ENCODE measurements at places on chromosomes 2 and 18. TPM values are rescaled to one million over a fixed set of nuclear protein-coding genes. Genes with fewer than 3 reads are reported as not detected.

DNA sequence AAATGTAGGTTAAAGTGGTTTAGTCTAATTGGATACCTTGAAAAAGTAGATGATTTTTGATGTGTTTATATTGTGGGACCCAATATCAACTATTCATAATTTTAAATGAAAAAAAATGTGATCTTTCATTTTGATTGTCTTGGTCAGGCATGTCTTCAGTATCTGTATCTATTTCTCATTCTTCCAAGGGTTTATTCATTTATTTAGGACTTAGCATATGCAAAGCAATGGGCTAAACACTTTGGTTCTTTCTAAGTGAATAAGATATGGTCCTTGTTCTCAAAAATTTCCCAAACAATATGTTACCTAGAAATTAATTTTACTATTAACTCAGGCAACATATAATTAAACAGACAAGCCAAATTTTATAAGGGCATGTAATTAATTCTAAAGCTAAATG is 49.1 kb downstream of the CSRNP3 start:
- no peaks in the 10 kb centered on the region for H3K27me3 ChIP-seq
- H3K4me1 ChIP-seq: no peaks in the 10 kb centered on the region
- no peak overlapping the region for H3K4me3 ChIP-seq

GRCh38 chr2:177692783-177693269 is 300.3 kb downstream of the AGPS start:
- no peaks in the 10 kb centered on the region for H3K4me1 ChIP-seq
- no peaks in the 10 kb centered on the region for H3K27me3 ChIP-seq
- no peak overlapping the region for H3K27ac ChIP-seq
- no peak for DNase-seq

DNA sequence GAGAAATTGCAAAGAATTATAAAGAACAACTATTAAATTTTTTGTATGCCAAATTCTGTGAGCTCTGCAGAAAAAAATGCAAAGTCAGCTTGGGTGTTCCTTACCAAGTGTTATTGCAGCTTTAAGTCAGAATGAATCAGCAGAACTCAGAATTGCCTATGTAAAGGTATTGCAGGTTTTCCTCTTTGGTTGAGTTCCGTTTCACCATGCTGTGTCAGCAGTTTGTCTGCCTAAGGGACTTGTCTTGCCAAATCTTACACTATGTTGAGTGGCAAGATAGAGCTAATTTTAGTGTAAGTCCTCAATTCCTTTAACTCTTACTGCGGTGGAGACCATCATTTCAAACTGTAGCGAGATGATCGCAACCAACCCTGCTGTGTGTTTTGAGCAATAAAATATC is 38.8 kb downstream of the ADAM23 start:
- H3K27ac ChIP-seq: no peak overlapping the region
- no peaks in the 10 kb centered on the region for H3K27me3 ChIP-seq
- H3K36me3 ChIP-seq: no peaks in the 10 kb centered on the region
- no peak overlapping the region for H3K4me3 ChIP-seq

DNA sequence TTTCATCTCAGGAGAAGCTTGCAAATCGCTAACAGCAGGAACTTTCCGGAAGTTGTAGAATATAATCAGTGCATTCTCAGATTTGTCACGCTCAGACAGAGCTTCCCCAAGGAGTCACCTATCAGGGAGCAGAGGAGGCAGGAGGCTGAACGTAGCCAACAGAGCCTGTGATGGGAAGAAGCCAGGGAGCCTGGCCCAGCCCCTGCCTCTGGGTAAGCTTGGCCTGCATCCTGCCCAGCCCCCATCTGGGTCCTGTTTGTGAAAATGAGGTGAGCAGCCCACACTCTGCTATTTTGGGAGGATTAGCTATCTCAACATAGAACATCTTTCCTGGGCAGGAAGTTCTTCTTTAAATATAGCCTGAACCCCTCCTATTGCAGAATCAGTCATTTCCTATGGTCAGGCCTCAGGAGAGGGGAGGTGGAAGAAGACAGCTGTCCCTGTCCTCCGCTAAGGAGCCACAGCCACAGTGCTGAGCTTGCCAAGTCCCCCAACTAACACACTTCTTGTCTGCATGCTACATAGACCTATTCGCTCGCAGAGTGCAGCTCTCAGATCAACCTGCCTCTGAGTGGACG is 19.2 kb upstream of the PKDCC start:
- no peaks in the 10 kb centered on the region for H3K36me3 ChIP-seq
- H3K4me3 ChIP-seq: no peak overlapping the region

DNA sequence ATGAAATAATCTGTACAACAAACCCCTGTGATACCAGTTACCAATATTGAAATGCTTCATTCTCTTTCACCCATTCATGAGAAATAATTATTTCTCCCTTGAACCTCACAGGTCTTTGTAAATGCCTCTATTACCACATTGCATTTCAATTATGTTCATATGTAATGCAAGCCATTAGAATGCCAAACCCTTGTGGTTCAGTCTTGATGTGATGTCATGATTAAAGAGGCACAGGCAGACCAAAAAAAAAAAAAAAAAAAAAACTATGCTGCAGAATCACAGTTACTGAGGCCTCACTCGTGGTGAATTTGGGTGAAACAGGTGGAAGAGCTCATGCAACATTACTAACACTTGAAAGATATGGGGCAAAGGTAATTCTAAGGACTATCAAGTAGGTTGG is 9.4 kb upstream of the EPG5 start:
- no peak overlapping the region for H3K27ac ChIP-seq
- H3K27me3 ChIP-seq: no peaks in the 10 kb centered on the region
- no peak overlapping the region for H3K4me3 ChIP-seq
- no peak for DNase-seq
- no peaks in the 10 kb centered on the region for H3K36me3 ChIP-seq
- no peaks in the 10 kb centered on the region for H3K4me1 ChIP-seq

WNT6 gene
- 0.20 TPM for polyA plus RNA-seq

NLRC4 gene
- 0.30 TPM for polyA plus RNA-seq

DNA sequence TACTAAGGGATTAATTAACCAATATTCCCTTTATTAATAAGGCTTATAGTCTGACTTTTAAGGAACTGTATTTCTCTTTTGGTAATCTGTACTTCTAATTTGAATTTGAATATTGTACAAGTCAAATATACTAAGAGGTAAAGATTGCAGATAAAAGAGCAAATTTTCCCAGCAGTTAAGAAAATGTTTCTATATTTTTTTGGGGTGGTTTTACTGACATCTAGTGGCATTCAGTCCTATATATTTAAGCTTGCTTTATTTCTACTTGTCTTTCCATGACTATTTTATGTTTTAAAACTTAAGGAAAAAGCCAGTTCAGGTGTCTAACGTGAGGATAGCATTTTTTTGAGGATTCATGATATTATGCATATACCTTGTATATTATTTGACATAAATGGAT is 41.6 kb downstream of the TDRD15 start:
- H3K4me1 ChIP-seq: no peaks in the 10 kb centered on the region
- H3K36me3 ChIP-seq: no peaks in the 10 kb centered on the region
- no peak overlapping the region for H3K27ac ChIP-seq
- DNase-seq: no peak
- no peaks in the 10 kb centered on the region for H3K27me3 ChIP-seq

DNA sequence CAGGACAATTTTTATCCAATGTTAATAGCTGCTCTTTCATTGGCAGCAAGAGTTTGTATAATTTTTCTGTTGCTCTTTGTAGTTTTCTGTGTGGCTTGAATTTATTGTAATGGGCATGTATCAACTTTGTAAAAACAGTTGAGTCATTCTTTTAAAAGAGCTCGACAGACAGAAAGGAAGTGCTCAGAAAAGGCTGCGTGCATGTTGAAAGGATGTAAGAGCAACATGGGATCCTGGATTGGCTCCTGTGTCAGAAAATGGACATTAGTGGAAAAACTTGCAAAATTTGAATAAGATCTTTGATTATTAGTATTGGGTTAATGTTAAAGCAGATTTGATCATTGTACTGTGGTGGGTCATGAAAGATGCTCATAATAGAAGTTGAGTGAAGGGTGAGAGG is 93.3 kb upstream of the CDC42EP3 start:
- H3K4me3 ChIP-seq: no peak overlapping the region
- H3K36me3 ChIP-seq: no peaks in the 10 kb centered on the region
- peaks cover 10% of the 10 kb centered on the region for H3K4me1 ChIP-seq
- H3K27ac ChIP-seq: no peak overlapping the region

- no peak for DNase-seq
- H3K27ac ChIP-seq: no peak overlapping the region
- H3K4me1 ChIP-seq: peaks cover 7% of the 10 kb centered on the region
- H3K4me3 ChIP-seq: no peak overlapping the region
- H3K36me3 ChIP-seq: no peaks in the 10 kb centered on the region
- H3K27me3 ChIP-seq: no peaks in the 10 kb centered on the region
Measured at GRCh38 chr2:54960164-54960563, 90.1 kb downstream of the RTN4 start.

GRCh38 chr2:60047944-60048525 is 505.4 kb downstream of the BCL11A start:
- DNase-seq: no peak
- no peak overlapping the region for H3K4me3 ChIP-seq
- H3K36me3 ChIP-seq: no peaks in the 10 kb centered on the region
- H3K27me3 ChIP-seq: no peaks in the 10 kb centered on the region
- no peaks in the 10 kb centered on the region for H3K4me1 ChIP-seq
- no peak overlapping the region for H3K27ac ChIP-seq

DNA sequence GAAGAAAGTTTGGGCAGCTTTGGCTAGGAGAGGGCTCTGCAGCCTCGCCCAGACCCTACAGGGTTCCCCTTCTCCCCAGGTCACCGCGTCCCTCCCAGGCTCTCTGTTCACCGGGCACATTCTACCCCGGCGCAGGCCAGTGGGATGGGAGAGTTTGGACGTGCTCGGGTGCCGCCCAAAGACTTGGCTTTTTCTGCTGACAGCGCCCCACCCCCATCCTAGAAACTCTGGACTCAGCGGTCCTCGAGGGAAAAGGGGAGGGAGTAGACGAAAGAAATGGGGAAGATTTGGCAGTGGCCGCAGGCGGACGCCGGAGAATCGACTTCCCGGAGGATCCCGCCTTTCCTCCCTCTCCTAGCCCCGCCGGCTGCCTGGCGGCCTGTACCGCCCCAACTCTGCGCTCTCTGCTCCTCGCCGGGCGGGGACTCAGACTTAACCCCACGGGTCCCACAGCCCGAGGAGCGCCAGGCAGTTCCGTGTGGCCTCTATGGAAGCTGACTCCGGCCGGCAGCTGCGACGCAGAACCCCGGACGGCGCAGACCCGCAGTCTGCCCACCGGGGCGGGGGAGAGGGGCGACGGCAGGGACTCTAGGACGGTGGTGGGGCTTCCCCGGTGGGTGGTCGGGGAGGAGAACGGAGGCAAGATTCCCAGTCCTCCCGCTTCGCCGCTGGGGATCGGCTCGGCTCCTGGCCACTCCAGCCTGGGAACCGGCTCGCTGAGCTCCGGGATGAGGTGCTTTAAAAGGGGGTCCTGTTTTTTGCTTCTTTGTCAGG is 863 bp upstream of the SIX2 start:
- H3K27me3 ChIP-seq: no peaks in the 10 kb centered on the region
- peak overlapping the region; percentile 92 for H3K27ac ChIP-seq
- no peaks in the 10 kb centered on the region for H3K36me3 ChIP-seq
- DNase-seq: peak; percentile 85

ZDBF2 gene
- polyA plus RNA-seq: 1.4 TPM

- no peak overlapping the region for H3K4me3 ChIP-seq
- H3K4me1 ChIP-seq: no peaks in the 10 kb centered on the region
- H3K36me3 ChIP-seq: no peaks in the 10 kb centered on the region
- no peaks in the 10 kb centered on the region for H3K27me3 ChIP-seq
Measured at GRCh38 chr2:159292157-159292556, 5.7 kb upstream of the WDSUB1 start.

- peaks cover 8% of the 10 kb centered on the region for H3K4me1 ChIP-seq
- no peaks in the 10 kb centered on the region for H3K36me3 ChIP-seq
- no peak for DNase-seq
- H3K27ac ChIP-seq: no peak overlapping the region
- H3K4me3 ChIP-seq: no peak overlapping the region
- H3K27me3 ChIP-seq: no peaks in the 10 kb centered on the region
Measured at GRCh38 chr2:27024188-27024587, 8.6 kb upstream of the TMEM214 start.

- no peak overlapping the region for H3K27ac ChIP-seq
- H3K4me3 ChIP-seq: no peak overlapping the region
- no peak for DNase-seq
- peaks cover 3% of the 10 kb centered on the region for H3K4me1 ChIP-seq
Measured at GRCh38 chr18:48074929-48075706, 144.7 kb upstream of the SMAD2 start.

- no peaks in the 10 kb centered on the region for H3K27me3 ChIP-seq
- H3K27ac ChIP-seq: no peak overlapping the region
- peaks cover 15% of the 10 kb centered on the region for H3K4me1 ChIP-seq
- DNase-seq: no peak
- no peaks in the 10 kb centered on the region for H3K36me3 ChIP-seq
- H3K4me3 ChIP-seq: no peak overlapping the region
Measured at GRCh38 chr2:101426822-101427221, 39.5 kb upstream of the CREG2 start.

DSEL gene
- polyA plus RNA-seq: 0.48 TPM

DNA sequence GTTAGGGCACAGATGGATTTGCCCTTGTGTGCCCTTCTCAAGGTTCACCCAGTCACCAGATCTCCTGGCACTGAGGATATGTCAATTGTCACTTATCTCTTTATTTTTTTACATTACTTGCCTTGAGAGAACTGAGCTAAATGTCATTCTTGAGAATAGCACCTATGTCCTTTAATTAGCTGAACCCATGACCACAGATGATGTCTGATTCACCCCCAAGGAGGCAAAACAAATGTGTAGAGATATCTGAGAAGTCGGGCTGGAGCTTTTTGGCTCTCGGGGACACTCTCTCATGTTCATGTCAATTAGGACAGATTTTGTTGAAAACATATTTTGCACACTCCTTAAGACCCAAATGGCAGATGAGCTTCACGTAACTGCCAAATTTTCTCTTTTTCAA is 171.4 kb upstream of the LRRTM1 start:
- H3K36me3 ChIP-seq: no peaks in the 10 kb centered on the region
- H3K4me1 ChIP-seq: no peaks in the 10 kb centered on the region
- no peak for DNase-seq
- no peak overlapping the region for H3K27ac ChIP-seq
- H3K4me3 ChIP-seq: no peak overlapping the region

UGT1A6 gene
- polyA plus RNA-seq: not detected

- H3K4me1 ChIP-seq: peaks cover under 1% of the 10 kb centered on the region
- no peak overlapping the region for H3K4me3 ChIP-seq
- DNase-seq: no peak
Measured at GRCh38 chr2:223532712-223533111, 69.4 kb downstream of the SCG2 start.

DNA sequence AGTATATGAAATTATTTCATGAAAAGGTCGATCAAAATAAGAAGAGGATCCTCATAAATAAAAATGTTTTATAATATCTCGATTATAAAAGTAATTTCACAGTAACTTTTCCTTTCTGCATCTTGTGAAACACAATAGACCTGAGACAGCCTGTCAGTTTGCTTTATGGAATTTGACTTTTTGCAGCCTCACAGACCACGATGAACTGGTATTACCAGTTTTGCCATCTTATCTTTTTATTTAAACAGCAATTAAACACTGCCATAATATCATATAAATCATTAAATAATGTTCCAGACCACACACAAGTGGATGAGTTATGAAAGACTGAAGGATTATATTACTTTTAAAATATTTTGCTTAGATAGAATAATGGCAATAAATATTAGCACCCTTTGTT is 10.7 kb upstream of the GALNT3 start:
- no peaks in the 10 kb centered on the region for H3K4me1 ChIP-seq
- H3K27ac ChIP-seq: no peak overlapping the region
- H3K4me3 ChIP-seq: no peak overlapping the region
- no peak for DNase-seq

GRCh38 chr18:23721696-23722480 is 32.6 kb downstream of the LAMA3 start:
- no peaks in the 10 kb centered on the region for H3K4me1 ChIP-seq
- H3K27ac ChIP-seq: no peak overlapping the region
- no peak for DNase-seq
